ENCODE measurements at places on chromosomes 11 and 22. TPM values are rescaled to one million over a fixed set of nuclear protein-coding genes. Genes with fewer than 3 reads are reported as not detected.

Gene CCDC73
- total RNA-seq = 0.27 TPM

Gene SLC22A8
- total RNA-seq = not detected

DNA sequence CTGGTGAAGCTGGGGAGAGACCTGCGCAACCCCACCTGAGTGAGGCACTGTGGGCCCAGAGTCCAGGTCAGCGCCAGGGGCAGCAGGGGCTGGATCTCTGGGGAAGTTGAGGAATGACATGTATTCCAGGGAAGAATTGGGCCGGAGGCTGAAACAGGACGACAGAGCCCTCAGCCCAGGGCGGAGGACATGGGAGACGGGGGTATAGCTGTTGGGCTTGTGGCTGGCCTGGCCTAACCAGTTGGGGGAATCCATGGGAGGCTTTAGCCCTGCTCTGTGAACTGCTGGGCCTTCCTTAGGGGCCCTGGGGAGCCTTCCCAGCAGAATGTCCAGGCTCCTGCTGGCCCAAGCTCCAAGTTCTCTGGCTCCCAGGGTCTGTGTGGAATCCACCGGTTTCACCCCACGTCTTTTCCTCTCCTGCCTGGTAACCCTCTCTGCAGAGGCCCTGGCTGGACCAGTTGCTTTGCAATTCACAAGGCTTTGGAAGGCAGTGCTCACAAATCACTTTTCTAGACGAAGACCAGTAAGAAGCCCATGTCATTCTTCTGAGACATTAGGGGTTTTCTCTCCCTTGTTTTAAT is 50.4 kb upstream of the KCNQ1OT1 start:
- no peak for DNase-seq

DNA sequence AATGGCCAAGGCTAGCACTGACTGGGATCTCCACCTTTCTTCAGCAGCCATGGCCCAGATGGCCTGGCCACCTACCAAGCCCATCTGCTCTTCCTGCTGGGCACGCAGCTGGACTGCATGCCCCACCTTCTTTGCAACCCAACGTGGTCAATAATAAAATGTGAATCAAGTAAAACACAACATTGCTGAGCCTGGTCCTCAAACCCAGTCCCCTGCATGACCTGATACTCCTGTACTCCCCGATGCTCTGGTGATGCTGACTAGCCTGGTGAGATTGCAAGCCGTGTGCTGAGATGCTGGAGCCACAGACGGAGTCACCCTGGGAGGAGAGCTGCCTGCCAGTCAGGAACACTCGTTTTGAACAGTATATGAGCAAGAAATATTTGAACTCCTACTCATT is 34.0 kb downstream of the PARVG start:
- no peak for DNase-seq

- DNase-seq = no peak
These were observed 188.9 kb downstream of the MYO18B start for GRCh38 chr22:25930788-25931310.

Gene NRGN
- total RNA-seq = 2.2 TPM

DNA sequence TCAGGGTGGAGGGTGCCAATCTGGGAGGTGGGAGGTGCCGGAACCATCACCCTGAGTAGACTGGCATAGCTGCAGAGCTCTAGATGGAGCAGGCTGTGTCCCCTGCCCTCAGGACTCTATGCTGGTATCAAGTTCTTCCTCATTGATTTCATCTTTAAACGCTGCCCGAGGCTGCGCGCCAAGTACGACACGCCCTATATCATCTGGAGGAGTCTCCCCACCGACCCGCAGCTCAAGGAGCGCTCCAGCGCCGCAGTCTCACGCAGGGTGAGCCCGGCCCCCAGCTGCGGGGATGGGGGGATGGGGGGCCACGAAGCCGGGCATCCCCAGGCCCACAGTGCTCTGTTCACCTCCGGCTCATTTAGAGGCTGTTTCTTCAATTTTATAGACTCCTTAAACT is 52.5 kb downstream of the GRAMD4 start:
- no peak for DNase-seq

GRCh38 chr11:121427400-121427744 is 24.7 kb upstream of the SORL1 start:
- DNase-seq = no peak

DNA sequence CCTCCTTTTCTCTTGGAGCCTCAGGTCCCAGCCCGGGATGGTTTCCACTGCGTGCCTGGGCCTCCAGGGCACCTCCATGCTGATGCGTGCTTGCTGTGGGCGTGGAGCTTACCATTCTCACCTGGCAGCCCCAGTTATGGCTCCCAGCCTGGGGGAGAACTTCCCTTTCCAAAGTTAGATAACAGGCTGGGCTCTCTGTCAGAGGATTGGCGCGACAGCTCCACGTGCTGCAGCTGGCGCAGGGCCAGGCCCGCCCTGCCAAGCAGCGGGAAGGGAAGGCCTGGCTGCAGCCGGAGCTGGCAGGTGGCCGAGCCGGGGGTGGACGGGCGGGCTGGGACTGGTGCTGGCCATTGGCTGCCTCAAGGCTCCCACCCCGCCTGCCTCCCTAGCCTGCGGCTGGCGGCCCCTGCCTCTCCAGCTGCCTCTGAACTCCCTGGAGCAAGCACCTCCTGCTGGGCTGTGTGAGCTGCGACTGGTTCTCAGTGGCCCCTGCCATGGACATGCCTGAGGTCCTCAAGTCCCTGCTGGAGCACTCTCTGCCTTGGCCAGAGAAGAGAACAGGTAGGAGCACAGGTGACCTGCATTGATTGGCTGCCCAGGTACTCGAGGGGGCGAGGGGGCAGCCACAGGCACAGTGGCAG is 14.6 kb upstream of the TEF start:
- DNase-seq = peak; percentile 98

DNA sequence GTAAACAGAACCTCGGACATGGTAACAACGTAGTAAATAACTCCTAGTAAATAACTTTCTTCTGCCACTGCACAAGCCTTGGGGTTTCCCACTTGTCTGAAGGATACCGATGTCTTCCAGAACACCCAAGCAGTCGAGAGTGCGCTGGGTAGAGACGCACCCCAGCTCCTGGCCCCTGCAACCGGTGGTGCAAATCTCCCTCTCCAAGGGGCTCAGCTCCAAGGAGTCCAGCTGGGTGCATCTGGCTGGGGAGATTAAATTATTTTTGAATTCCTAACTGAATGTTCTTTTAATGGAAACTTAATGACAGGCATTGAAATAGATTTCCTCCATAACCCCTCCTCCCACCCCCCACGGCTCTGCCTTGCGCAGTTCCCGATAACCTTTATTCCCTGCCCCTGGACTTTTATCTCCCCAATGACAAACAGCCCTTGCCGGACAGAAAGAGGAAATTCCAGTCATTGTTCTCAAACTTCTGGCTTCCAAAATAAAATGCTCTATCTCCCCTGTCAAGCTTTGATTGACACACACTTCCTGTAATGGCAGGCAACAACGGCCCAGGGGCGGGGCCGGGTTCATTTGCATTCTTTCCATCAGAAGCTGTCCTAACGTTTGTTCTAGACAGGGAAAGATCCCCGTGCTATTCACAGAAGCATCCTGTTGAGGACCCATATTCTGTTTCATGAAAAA is 31.2 kb downstream of the KCNJ1 start:
- DNase-seq = peak; percentile 66
